ENCODE measurements at places on chromosomes 4 and X.
A peak's percentile ranks its signal among the peaks of the same experiment; 100 is the strongest.

GRCh38 chr4:146398896-146399445 lies 122.8 kb downstream of the SLC10A7 start:
- DNase-seq: no peak

GRCh38 chrX:7218321-7219152 lies 70.6 kb upstream of the PUDP start:
- DNase-seq: no peak

GRCh38 chrX:100410901-100411801 lies 1.1 kb upstream of the PCDH19 start:
- DNase-seq: no peak

- no peak for DNase-seq
These were observed 83.8 kb downstream of the HS3ST1 start for GRCh38 chr4:11344916-11345315.

GRCh38 chr4:187606581-187606980 lies 389.0 kb upstream of the ZFP42 start:
- peak; percentile 8 for DNase-seq

DNA sequence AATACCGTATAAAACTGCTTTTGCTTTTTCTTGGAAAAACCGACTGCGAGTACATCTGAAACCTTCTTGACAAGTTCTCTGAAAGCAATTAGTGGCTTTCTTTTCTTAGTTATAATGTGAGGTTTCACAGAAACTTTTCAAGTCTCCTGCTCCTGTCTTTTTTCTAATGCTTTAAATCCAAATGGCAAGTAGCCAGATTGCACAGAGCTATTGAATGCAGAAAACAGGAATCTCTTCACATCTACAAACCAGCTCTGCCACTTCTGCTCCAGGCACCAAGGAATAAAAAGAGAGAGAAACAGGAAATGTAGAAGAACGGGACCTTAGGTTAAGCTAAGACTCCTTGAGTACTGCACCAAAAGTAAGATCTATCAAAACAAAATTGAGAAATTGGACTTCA lies 267.3 kb upstream of the TET2 start:
- no peak for DNase-seq

DNA sequence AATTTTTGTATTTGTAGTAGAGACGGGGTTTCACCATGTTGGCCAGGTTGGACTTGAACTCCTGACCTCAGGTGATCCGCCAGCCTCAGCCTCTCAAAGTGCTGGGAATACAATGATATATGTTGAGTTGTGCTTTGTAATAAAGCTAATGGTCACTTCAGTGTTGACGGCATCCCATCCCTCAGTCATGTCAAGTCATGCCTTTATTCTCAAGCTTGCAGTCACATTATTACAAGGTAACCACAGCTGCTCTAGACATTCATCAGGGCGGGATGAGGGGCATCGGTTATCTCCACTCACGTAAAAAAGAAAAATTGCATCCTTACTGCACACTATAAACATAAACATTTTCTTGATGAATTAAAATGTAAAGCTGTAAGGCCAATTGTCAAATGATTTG lies 12.8 kb upstream of the FAT1 start:
- no peak for DNase-seq

Measured in activated CD4-positive, alpha-beta T cell treated with anti-CD3 and anti-CD28 coated beads for 48 hours (primary cell).